Ascending aorta (tissue), 2 donors: ENCODE measurements at places on chromosomes 7 and 10.

DNA sequence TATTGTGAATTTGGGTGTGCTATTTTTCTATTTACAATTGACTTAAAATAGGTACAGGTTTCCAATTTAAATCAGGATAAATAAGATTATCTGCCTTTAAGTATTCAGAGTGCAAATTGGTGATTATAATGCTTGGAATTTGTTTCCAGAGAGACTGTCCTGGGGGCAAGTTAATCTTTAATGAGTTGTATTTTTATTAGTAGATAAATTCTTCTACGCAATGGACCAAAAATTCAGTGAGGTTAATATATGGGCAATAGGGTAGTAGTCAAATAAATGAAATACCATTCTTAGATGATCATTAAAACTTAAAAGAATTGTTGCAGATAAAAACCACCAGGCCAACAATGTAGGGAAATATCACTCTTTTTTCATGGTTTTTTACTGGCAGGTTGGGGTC, 3.4 kb downstream of the BICC1 start:
- DNase-seq = no peak

GRCh38 chr7:47352394-47352968, 229.4 kb downstream of the TNS3 start:
- no peak for DNase-seq

- DNase-seq = no peak
These were observed 7.0 kb upstream of the KEL start for GRCh38 chr7:142969183-142969582.

DNA sequence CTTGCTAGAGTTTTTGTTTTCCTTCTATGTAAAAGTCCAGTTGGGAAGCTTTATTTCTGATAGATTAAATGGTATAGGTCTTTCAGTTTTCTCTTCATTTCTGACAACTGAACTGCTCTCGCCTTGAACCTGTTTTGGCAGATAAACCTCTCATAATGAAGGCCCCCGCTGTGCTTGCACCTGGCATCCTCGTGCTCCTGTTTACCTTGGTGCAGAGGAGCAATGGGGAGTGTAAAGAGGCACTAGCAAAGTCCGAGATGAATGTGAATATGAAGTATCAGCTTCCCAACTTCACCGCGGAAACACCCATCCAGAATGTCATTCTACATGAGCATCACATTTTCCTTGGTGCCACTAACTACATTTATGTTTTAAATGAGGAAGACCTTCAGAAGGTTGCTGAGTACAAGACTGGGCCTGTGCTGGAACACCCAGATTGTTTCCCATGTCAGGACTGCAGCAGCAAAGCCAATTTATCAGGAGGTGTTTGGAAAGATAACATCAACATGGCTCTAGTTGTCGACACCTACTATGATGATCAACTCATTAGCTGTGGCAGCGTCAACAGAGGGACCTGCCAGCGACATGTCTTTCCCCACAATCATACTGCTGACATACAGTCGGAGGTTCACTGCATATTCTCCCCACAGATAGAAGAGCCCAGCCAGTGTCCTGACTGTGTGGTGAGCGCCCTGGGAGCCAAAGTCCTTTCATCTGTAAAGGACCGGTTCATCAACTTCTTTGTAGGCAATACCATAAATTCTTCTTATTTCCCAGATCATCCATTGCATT, 27.1 kb downstream of the MET start:
- DNase-seq = no peak

- DNase-seq = no peak
These were observed 78.1 kb upstream of the CYTH3 start for GRCh38 chr7:6350433-6351058.

DNA sequence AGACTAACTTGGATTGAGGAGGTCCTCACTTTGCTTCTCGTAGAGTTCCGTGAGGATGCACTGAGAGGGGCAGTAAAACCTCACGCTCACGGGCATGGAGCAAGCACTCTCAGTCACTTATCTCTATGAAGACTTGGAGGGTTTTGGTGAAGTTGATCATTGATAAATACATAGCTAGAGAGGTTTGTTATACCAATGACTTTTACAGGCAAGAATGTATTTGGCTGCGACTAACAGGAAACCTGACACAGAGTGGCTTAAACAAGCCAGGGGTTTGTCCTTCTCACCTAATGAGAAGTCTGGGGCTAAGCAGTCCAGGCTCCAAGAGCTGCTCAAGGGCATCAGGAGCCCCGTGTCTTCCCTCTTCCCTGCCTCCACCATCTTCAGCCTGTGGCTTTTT, 6.1 kb downstream of the BICC1 start:
- DNase-seq = no peak

- DNase-seq = no peak
These were observed 74.5 kb downstream of the AFAP1L2 start for GRCh38 chr10:114329634-114330365.

DNA sequence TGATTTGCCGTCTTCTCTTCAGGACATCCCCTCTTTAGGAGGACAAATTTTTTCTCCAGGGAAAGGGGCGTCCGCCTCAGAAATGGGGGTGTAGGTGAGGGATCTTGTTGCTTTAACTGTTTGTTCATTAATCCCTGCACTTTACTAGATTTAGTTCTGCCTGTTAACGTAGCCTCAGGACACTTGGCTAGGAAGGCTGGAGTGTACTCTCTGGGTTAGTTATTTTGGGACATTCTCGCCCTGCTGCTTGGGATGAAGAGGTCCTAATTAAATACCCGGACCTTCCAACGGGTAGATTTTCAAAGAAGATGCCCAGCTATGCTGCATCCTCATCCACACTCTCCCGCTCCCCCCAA, 552 bp upstream of the ZNF365 start:
- no peak for DNase-seq

- DNase-seq = no peak
These were observed 12.9 kb downstream of the C10orf67 start for GRCh38 chr10:23331567-23332301.

- no peak for DNase-seq
These were observed 166.9 kb downstream of the PAXIP1 start for GRCh38 chr7:154836021-154836448.

DNA sequence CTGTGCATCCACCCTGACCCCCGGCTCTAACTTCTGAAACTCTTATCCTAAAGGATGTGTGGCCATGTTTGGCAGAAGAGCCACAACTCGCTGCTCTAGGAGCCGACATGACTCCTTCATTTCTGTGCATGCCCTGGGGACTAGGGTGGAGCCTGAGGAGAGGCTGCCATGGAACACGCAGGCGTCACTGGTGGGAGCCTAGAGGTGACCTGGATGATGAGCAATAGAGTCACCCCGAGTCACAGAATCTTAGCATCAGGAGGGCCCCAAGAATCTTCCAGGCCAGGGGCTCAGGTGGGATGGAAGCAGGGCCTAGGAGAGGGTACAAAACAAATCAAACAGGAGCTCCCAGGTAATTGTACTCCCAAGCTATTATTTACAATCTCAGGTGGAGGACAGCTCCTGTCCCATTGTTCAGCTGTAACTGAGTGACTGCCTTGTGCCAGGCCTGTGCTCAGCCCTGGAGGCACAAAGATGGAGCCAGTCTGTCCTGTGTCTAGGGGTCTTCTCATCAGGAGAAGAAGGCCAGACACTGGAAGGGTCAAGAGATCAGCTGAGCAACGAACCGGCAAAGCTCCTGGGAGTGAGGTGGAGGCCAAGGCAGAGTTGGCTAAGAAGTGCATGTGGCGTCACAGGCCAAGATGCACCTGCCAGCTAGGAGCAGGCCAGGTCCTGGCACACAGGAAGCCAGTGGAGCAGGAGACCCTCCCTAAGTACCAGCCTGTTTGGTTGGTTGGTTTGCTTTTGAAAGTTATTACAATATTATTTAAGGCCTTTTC, 5.8 kb upstream of the ZNF22 start:
- DNase-seq = no peak

DNA sequence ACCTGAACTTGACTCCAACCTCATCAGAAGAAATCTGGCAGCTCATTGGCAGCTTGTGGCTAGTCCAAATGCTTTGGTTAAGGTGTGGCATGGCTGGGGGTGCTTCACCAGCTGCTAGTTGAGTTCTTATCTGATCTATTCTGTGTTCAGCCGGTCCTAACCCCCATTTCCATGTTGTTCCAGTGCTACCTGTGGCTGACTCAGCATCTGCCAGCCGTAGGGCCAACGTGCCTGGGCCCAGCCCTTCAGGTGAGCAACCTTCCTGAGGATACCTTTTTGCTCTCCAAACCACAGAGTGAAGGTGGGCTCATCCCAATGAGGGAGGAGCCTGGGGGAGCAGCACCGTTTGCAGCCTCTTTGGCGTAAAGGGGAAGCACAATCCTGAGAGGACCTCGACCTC, 46.8 kb upstream of the C10orf120 start:
- no peak for DNase-seq

DNA sequence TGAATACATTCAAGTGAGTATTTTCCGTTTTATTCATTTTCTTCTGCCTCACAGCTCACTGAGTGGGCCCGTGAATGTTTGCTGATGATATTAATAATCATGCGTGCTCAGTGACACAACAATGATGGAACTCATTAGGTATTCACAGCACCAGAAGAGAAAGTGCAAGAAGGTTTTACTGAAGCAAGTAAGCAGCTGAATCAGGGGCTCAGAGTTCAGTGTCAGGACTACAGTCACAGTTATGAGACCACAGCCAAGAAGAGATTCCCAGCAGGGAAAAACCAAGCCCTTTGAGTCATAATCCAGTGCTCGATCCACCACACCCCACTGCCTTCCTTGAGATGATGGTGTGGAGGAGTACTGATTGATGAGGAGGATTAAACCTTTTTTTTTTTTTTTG, 247.4 kb downstream of the KIAA1217 start:
- no peak for DNase-seq

DNA sequence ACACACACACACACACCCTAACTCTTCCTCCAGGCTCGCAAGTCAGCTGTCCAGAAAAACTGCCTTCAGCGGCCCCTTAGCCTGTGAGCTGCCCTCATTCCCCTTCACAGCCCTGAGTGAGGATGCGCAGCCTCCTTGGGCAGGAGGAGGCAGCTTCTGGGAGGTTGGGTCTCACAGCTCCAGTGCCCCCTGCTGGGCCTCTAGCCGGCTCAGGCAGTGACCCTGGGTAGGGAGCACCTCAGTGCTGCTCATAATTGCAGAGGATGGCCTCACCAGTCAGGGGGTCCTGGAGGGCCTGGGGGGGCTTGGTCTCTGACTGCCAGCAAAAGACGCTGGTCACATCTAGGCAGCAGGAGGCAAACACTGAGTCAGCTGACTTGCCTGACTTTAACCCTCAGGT, 43.7 kb downstream of the ZNF273 start:
- DNase-seq = no peak

GRCh38 chr10:127415901-127416581, 133.1 kb upstream of the NPS start:
- DNase-seq = no peak

- DNase-seq = no peak
These were observed 67.7 kb downstream of the ELAPOR2 start for GRCh38 chr7:86991771-86992191.

DNA sequence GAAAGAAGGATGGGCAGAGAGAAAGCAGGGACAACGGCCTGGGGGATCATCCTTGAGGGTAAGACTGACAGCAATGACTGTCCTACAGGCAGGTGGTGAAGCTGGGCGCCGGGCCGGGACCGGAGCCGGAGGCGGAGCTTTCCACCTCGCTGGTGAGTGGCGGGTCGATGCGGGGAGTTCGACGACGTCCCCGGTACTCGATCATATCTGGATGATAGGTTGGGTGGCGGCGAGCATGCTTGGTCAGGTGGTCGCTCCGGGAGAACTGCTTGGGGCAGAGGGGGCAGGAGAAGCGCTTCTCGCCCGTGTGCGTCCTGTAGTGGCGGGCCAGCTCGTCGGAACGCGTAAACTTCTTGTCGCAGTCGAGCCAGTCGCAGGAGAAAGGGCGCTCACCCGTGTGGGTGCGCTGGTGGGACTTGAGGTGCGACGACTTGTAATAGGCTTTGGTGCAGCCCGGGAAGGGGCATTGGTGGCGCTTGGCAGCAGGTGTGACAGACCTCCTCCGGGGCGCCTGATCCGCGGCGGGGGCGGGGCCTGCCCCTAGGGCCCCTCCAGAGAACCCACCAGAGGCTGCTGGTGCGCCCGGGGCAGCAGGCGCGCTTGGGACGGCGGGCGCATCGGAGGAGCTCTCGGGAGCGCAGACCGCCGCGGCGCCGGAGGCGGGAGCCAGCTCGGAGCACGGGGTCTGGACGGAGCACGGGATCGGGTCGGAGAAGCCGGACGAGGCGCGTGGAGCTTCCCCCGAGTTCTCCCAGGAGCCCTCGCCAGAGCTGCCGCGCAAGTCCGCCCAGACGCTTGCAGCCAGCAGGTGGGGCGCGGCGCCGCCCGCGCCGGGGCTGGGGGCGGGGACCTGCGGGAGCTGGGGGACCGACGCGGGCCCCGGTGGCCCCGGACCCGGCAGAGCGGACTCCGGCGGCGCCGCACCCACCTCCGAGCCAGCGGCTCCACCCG, 752 bp downstream of the KLF14 start:
- no peak for DNase-seq

- DNase-seq = no peak
These were observed 46.8 kb upstream of the PCBD1 start for GRCh38 chr10:70935125-70935625.

DNA sequence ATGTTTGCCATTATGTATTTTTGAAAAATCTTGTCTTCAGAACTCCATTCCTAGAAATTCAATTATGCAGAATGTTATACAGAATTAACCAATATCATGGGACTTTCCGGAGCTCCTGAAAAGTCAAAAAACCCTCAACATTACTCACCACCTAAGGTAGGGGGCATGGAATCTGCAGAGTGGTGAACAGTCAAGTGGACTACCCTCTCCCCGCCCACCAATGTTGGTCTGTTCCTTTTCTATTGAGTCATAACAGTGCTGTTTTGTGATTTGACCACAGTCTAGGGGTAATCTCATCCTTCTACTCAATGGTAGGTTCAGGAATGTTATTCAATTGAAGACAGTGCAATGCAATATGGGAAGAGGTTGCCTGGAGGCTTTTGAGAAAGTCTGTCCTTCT, 130.5 kb upstream of the HABP2 start:
- DNase-seq = no peak

DNA sequence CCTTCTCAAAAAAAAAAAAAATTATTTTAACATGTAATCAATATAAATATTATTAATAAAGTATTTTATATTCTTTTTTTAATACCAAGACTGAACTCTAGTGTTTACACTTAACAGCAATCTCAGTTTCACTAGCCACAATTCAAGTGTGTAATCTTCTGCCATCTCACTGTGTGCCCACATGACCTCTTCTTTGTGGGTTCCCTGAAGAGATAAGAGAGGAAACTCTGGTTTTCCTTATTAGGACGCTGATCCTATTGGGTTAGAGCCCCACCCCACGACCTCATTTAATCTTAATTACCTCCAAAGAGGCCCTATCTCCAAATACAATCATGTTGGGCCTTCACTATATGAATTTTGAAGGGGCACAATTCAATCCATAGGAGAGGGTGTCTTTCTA, 177.6 kb downstream of the STK31 start:
- DNase-seq = no peak
